M059J (cell line): ENCODE measurements at places on chromosomes 3 and 15.

- no peak for DNase-seq
Observed at GRCh38 chr15:40912478-40912877, 16.7 kb upstream of the DLL4 start.

GRCh38 chr15:66133247-66133885 is 120.2 kb downstream of the MEGF11 start:
- DNase-seq: no peak

GRCh38 chr3:46846624-46847542 is 16.4 kb downstream of the MYL3 start:
- no peak for DNase-seq

- DNase-seq: no peak
Observed at GRCh38 chr3:28151608-28152228, 89.7 kb upstream of the CMC1 start.

DNA sequence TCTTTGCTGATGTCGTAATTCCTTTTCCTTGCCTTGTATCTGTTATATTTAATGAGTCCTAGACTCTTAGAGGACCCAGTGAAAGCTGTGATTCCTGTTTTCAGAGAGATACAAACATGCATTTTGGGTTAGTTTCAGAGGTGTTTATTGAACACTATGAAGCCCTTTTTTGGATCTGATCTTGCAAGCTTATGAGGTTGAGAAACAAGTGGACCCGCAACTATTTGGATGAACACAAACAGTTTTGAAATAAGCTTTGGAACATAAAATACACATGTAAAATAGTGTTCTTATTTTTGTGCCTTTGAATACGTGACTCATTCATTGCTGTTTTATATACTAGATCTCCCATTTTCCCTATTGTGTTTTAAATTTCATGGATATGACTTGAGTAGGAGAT is 33.5 kb downstream of the SNRK start:
- no peak for DNase-seq

DNA sequence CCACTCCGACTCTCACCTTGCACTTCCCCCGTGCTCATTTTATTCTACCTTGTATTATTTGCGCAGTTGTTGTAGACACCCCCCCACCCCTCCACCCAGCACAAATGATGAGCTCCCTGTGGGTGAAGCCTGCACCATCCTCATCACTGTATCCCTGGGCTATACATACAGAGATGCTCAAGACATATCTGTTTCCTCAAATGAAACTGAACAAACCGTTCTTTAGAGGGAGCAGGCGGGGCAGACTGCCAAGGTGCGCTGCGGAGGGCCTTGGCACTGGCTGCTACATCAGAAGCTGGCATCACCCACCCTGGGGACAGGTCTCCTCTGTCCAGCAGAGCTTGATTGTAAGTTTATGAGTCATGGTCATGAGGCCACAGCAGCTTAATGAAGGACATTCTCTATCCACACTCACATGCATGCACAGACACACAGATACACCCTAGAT is 29.0 kb downstream of the ADCY5 start:
- peak; percentile 37 for DNase-seq

- no peak for DNase-seq
Observed at GRCh38 chr3:150296123-150296735, 111.9 kb upstream of the TSC22D2 start.

GRCh38 chr3:71144525-71145253 is 438.8 kb downstream of the FOXP1 start:
- DNase-seq: no peak

DNA sequence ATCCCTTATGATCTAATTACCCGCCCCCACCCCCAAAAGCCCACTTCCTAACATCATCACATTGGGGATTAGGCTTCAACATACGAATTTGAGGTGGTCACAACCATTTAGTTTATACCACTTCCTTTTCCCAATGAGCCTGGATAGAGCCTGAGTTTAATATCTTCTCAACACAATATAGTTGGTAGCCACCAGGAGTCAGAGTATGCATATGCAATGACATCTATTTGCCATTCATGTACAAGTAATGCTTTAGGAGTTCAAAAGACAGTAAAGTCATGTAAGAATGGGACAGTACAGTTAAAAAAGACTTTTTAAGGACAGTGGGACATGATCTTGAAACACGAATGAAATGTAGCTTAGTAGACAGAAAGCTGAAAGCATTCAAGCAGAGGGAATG is 172.4 kb downstream of the DCLK3 start:
- peak; percentile 25 for DNase-seq
